Activated CD4-positive, alpha-beta T cell treated with anti-CD3 and anti-CD28 coated beads, Interleukin-2, amount 10 ng/mL, durations not matched to agents 24 days and 14 days (primary cell): ENCODE measurements at places on chromosomes 13 and 19. TPM values are rescaled to one million over a fixed set of nuclear protein-coding genes. Genes with fewer than 3 reads are reported as not detected.

The ZNF844 gene
- total RNA-seq = 0.59 and 0.93 TPM in 2 replicates

The LILRB4 gene
- total RNA-seq = not detected in 2 replicates

The ERF gene
- total RNA-seq = 71.6 and 82.3 TPM in 2 replicates

The PPM1N gene
- total RNA-seq = 1.3 and 1.9 TPM in 2 replicates

The ZNF626 gene
- total RNA-seq = 1.7 and 2.7 TPM in 2 replicates

The SLC15A1 gene
- not detected in 2 replicates for total RNA-seq

The TEX29 gene
- 0.50 and 0.51 TPM in 2 replicates for total RNA-seq

The LIM2 gene
- total RNA-seq = 0.24 TPM in 1 of 2 replicates, not detected in the other

The KIR2DL1 gene
- total RNA-seq = not detected in 2 replicates
